ENCODE measurements at places on chromosomes 7 and 10.

DNA sequence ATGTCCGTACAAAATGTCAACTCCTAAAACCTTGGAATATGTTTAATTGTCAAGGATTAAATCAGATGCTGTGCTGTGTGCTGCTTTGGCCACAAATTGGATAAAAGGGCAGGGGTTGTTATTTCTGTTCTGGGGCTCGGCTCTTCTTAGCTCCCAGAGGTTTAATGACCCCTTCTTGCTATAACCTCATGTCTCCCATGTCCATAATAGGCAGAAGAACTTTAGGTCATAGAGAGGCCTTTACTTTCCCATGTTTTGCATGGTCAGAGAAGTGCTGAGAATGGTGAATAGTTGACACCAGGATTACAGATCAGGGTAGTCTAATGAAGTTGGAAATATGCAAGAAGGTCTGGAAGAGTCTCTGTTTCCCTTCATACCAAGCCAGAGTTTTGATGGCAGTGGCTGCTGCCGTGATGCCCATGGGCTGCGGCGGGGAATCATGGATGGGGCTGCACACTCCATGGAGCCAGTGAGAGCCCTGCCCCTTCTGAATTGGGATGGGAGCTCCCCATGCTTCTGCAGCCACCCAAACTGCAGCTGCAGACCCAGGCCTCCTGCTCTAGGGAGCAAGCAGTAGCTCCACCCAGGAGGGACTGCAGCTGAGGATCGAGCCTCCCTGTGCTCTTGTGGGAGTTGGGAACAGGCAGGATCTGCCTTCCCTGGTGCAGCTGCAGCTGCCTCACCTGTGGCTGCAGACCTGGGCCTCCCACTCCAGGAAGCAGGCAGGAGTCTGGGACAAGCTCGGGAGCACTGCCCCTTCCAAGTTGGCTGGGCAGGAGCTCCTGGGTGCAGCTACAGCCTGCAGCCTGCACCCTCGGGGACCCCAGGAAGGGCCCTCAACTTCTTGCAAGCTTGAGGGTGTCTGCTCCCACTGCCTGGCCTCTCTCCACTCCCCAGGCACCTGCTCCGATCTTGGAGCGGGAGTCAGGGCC lies 23.1 kb upstream of the STEAP4 start:
- H3K36me3 ChIP-seq: no peaks in the 10 kb centered on the region
- H3K4me3 ChIP-seq: no peak overlapping the region
- H3K27me3 ChIP-seq: no peaks in the 10 kb centered on the region
- no peak overlapping the region for H3K27ac ChIP-seq
- no peaks in the 10 kb centered on the region for H3K4me1 ChIP-seq

DNA sequence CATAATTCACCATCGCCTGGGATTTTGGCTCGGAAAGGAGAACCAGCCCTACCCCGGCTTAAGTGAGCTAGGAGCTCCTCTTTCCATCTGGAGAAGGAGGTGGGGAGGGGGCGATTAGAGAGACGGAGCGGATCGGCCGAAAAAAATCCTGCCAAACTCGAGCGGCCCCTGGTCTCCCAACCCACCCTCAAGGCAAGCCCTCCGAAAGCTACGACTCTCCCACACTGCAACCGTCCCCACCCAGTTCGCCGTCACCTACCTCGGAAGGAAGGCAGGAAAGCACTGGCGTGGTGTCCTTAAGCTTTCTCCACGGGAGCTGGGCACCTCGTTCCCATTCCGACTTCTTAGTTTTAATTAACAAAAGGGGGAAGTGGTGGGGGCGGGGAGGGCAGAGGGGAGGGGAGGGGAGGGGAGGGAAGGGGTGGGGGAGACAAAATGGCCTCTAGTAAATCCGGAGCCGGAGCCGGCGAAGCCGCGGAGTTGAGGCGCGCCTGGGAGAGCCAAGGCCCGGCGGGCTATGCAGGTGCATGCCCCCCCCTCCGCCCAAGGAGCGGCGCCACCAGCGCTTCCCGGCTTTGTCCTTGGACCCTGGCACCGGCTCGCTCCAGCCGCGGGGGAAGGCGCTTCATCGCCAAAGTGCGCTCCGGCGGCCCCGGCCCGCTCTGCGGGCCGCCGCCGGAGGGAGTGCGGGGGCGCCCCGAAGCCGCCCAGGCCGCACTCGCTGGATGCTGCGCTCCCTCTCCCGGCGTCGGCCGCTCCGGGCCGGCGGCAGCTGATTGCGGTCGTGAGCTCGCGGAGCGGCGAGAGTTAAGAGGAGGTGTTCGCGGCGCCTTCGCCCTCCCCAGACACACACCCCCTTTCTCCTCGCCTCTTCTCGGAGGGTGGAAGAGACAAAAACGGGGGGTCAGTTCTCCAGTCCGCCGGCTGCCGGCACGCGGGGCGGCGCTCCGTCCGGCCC lies at the start of gene LRRC4:
Gene LRRC4 (minus strand): TSS at position 784 of the 958 bp plus-strand sequence. CDS start 797 bp downstream, outside the sequence.
- H3K4me1 ChIP-seq: peaks cover 5% of the 10 kb centered on the region
- no peak within 1 kb of the TSS for H3K27ac ChIP-seq
- no peaks in the 10 kb centered on the region for H3K36me3 ChIP-seq

GRCh38 chr7:9023675-9024294 lies 590.4 kb downstream of the NXPH1 start:
- no peaks in the 10 kb centered on the region for H3K4me1 ChIP-seq
- no peaks in the 10 kb centered on the region for H3K36me3 ChIP-seq
- no peak overlapping the region for H3K4me3 ChIP-seq
- DNase-seq: no peak
- no peak overlapping the region for H3K27ac ChIP-seq

DNA sequence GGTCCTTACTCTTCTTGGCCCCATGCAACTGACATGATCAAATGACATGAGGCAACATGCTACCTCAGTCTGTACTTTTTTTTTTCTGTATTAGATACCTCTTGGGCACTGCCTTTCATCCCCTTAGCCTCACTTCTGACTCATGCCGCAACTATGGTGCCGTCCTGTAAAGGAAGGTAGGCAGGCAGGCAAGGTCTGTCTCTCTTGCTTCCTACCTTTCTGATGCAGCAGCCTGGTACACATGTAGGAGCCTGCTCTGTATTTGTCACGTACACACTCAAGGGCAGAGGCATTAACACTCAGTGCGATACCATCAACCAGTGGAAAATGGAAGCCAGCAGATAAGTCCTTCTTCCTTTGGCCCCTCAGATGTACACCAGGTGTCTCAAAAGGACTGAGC lies 146.7 kb downstream of the ATE1 start:
- no peaks in the 10 kb centered on the region for H3K27me3 ChIP-seq
- H3K4me1 ChIP-seq: no peaks in the 10 kb centered on the region
- H3K27ac ChIP-seq: no peak overlapping the region

DNA sequence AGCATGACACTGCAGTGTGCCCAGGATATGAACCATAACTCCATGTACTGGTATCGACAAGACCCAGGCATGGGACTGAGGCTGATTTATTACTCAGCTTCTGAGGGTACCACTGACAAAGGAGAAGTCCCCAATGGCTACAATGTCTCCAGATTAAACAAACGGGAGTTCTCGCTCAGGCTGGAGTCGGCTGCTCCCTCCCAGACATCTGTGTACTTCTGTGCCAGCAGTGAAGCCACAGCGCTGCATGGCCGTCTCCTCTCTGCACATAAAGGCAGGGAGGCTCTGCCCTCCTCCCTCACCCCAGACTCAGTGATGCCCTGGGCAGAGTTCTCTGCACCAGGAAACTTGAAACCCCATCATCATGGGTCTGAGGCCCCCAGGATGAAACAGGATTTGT lies 70.7 kb upstream of the PRSS58 start:
- no peaks in the 10 kb centered on the region for H3K27me3 ChIP-seq
- no peaks in the 10 kb centered on the region for H3K4me1 ChIP-seq

DNA sequence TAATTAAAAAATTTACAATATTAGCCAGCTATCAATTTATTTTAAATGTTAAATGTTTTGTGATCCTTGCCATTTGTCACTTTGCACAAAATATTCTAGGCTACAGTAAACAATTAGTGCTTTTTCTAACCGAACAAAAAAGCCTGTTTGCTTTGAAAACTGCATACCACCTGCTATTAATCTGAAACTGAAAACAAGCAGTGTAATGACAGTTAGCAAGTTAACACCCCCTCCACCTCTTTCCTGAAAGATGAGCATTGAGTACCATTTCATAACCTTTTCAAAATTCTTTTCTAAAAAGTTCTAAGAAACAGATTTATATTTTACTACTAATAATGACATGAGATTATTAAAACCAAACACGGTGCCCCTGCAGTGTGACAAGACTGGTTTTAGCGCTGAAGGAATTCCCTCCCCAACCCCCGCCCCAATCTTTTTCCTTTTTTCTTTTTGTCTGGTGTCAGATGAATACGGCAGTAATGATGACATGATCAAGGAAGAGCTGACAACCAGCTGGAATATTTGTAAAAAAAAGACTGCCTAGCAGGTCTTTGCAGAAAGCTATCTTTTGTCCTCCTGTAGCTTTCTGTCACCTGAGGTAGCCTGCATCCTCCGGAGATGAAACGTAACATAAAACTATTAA lies 175.6 kb downstream of the CHCHD3 start:
- no peaks in the 10 kb centered on the region for H3K27me3 ChIP-seq
- no peaks in the 10 kb centered on the region for H3K36me3 ChIP-seq
- no peak overlapping the region for H3K27ac ChIP-seq
- H3K4me1 ChIP-seq: no peaks in the 10 kb centered on the region

DNA sequence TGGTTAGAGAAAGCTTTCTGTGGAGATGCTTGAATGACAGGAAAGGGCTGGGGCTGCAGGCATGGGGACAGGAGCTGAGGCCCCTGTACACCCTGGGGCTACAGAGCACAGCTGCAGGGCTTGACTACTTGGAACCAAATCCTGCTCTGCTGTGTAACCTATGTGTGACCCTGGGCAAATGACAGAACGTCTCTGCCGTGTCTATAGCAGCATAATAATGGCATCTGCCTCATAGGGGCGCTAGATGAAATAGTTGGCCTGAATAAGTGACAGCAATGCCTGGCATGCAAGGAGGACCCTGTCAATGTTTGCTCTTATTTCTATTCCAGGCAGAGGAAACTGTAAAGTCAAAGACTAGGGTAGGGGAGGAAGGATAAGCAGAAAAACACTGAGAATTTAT lies 254.0 kb downstream of the USP6NL start:
- no peak for DNase-seq
- no peaks in the 10 kb centered on the region for H3K4me1 ChIP-seq
- H3K27ac ChIP-seq: no peak overlapping the region
- H3K36me3 ChIP-seq: no peaks in the 10 kb centered on the region
- no peaks in the 10 kb centered on the region for H3K27me3 ChIP-seq

DNA sequence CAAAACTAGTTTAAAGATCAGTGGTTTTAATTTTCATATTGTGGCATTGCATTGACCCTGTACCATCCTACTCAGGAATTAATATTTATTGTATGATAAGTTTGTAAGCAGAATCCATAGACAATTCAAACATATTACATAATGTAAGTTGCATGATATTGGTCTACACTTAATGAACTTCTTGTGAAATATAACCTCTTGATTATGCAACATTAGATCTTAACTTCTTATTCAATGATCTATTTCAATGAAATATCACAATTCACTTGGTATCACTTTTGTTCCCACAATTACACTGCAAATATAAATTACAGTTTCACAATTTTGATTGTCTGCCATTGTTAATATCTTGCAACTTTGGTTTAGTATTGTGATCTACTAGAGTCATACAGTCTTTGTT lies 44.0 kb upstream of the TMEM229A start:
- no peak overlapping the region for H3K27ac ChIP-seq
- no peaks in the 10 kb centered on the region for H3K4me1 ChIP-seq
- H3K27me3 ChIP-seq: no peaks in the 10 kb centered on the region
- no peak overlapping the region for H3K4me3 ChIP-seq
- DNase-seq: no peak

DNA sequence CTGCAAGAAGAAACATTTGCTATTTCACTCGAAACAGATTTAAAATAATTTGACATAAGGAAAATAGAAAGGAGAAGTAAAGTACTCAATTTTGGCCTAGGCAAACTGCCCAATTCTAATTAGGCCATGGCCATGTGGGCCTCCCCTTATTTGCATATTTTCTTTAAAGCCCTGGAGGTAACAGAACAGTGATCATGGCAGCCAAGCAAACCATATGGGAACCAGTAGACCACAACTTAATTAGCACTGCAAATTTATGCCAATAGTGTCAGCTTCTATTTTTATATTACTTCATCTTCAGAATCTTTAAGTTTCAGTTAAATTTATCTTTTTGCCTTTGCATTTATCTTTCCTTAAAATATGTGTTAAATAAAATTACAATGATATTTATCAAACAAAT lies 63.3 kb upstream of the THSD7A start:
- no peaks in the 10 kb centered on the region for H3K36me3 ChIP-seq
- H3K4me1 ChIP-seq: no peaks in the 10 kb centered on the region
- no peaks in the 10 kb centered on the region for H3K27me3 ChIP-seq
- no peak for DNase-seq
- H3K27ac ChIP-seq: no peak overlapping the region

All from ascending aorta (tissue), 2 donors.